ENCODE measurements at places on chromosomes 7 and 10.

DNA sequence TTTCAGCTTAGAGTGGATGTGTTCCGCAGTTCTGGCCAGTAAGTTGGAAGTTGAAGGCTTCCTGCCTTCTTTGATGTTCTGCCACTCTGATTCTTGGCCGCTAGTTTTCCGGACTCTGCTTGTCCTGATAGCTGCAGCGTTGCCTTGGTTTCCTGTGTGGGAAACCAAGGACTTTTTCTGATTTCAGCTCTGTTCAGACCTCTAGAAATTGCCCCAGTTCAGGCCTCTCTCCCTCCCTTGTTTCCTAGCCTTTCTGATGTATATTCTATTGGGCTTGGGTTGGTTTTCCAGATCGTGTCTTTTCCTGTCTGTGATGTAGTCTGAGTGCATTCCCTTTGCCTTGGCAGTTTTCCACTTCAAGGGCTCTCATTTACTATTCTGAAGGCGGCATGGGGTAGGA, 318.7 kb downstream of the BBS9 start:
- no peak for DNase-seq

- DNase-seq: no peak
These were observed 65.7 kb downstream of the TLL2 start for GRCh38 chr10:96448021-96448457.

GRCh38 chr10:125820701-125821100, 2.4 kb downstream of the UROS start:
- DNase-seq: no peak

- no peak for DNase-seq
These were observed 484.2 kb downstream of the PLXNA4 start for GRCh38 chr7:132092106-132092505.

DNA sequence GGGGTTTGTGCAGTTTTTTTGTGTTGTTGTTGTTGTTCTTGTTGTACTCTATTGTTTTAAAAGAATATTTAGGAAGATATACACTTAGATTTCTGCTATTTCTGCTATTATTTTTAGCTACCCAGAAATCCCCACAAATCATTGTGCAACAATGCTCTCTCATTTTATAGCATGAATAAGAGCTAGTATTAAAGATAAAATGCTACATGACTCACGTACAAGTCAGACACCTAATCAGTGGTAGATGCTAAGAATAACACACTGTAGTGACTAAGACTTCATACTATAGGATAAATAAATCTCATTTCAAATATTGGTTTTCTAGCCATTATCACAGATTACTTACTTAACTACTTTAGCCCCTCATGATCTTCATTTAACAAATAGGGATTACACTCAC, 920.5 kb downstream of the KCNMA1 start:
- DNase-seq: no peak

All from activated T-cell treated with anti-CD3 and anti-CD28 coated beads, Interleukin-2, amount 50 U/mL, for 48 hours (primary cell).